ENCODE measurements at places on chromosomes 7 and 10.

DNA sequence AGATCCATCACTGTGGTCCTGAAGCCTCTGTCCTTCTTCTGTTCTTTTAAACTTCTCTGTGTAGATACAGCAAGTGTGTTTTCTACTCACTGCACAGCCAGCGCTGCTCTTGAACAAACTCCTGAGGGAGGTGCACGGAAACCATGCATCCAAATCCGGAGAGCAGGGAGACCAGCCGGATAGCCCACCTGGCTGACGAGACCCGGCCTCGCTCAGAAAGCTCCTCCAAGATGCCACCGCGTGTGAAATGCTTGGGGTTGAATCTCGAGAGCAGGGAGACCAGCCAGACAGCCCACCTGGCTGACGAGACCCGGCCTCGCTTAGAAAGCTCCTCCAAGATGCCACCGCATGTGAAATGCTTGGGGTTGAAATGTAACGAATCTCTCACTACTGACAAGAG, 602.0 kb downstream of the PTPRN2 start:
- no peak overlapping the region for H3K4me3 ChIP-seq
- no peak for DNase-seq

GRCh38 chr10:28087661-28088351, 88.9 kb upstream of the ODAD2 start:
- no peaks in the 10 kb centered on the region for H3K27me3 ChIP-seq
- H3K27ac ChIP-seq = no peak overlapping the region
- peaks cover 18% of the 10 kb centered on the region for H3K36me3 ChIP-seq
- DNase-seq = no peak
- H3K4me3 ChIP-seq = no peak overlapping the region

DNA sequence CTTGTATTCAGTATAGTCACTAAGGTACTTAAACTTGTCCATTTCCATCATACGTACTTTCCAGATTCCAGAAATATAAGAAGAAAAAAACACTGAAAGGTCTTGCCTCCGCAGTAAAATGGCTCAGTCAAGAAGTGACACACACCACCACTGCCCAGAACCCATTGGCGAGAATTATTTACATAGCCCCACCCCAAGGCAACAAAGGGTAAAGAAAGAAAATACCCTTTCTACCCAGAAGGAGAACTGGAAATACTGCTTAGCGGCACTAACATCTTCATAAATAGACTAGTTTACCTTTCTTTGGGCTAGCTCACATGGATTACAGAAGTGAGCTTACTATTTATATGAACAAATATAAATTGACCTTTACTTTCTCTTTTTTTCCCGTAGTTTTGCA, 194.0 kb downstream of the PPP1R9A start:
- no peaks in the 10 kb centered on the region for H3K4me1 ChIP-seq
- H3K27ac ChIP-seq = no peak overlapping the region

DNA sequence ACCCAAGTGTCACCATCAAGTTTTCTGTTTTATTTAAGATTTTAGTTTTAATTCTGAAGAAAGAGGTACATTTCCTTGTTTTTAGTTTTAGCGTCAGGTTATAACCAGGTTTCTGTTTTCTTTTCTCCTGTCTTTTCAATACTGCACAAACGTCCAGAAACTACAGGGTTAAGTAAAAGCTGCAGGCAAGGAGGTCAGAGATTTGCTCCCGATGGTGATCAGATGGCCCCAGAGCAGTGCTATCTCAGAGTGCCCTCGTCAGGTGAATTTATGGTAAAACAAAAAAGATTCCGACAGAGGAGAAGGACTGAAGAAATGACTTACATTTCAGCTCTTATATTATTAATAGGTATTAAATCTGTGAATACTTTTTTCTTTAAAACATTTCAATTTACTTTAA, 128.2 kb downstream of the STRA8 start:
- no peak overlapping the region for H3K27ac ChIP-seq
- no peak overlapping the region for H3K4me3 ChIP-seq
- H3K27me3 ChIP-seq = no peaks in the 10 kb centered on the region
- H3K36me3 ChIP-seq = peaks cover 20% of the 10 kb centered on the region
- no peaks in the 10 kb centered on the region for H3K4me1 ChIP-seq

DNA sequence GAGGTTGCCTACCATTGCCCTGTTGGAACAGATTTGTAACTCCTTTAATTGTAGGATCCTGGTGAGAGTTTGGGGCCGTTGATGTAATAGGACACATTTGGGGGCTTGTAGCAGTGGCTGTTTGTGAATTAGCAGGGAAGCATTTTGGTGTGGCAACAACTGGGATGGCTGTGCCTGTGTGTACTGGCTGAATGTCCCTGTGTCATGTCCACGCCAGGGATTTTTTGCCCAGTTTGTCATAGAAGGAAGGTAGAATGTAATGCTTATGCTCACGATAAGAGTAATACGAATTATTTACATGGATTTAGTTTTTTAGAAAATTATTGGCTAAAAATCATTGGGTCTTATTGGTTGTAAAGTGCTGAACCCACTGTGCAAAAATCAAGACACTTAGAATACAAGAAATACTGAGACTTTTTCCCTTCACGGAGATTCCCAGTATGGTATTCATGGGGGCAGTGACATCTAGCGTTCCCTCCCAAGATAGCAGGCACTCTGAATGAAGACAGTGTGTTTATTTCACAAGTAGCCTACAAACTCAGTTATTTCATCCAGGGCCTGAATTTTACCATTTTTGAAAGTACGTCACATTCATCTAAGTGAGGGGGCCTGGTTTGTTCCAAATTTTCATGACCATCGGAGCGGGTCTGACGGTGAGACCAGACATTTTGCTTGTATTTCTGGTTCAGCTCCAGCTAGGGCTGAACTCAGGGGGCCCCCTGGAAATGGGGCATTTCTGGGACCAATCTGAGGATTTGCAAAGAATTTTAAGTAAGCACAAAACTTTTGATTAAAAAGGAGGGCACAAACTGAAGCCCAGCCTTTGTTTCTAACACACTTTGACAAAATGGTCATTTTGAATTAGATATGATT, 74.7 kb downstream of the CACNB2 start:
- no peaks in the 10 kb centered on the region for H3K4me1 ChIP-seq
- DNase-seq = no peak
- H3K36me3 ChIP-seq = no peaks in the 10 kb centered on the region
- H3K27ac ChIP-seq = no peak overlapping the region
- H3K27me3 ChIP-seq = no peaks in the 10 kb centered on the region

DNA sequence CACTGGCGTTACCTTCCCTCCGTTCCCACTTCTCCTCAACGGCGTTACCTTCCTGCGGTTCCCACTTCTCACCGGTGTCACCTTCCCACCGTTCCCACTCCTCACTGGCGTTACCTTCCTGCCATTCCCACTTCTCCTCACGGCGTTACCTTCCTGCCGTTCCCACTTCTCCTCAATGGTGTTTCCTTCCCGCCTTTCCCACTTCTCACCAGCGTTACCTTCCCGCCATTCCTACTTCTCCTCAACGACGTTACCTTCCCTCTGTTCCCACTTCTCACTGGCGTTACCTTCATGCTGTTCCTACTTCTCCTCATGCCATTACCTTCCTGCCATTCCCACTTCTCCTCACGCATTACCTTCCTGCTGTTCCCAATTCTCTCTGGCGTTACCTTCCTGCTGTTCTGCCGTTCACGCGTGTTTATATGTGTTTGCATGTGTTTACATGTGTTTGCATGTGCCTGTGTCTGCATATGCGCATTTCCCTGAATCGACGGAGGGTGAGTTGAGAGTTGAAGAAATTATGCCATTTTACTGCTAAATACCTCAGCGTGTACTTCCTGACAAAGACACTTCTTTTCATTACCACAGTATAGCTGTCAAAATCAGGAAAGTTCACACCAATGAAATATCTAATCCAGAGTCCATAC, 23.2 kb upstream of the CFAP46 start:
- H3K27me3 ChIP-seq = peaks cover 19% of the 10 kb centered on the region
- no peak for DNase-seq
